ENCODE measurements at places on chromosomes 5 and 9.

DNA sequence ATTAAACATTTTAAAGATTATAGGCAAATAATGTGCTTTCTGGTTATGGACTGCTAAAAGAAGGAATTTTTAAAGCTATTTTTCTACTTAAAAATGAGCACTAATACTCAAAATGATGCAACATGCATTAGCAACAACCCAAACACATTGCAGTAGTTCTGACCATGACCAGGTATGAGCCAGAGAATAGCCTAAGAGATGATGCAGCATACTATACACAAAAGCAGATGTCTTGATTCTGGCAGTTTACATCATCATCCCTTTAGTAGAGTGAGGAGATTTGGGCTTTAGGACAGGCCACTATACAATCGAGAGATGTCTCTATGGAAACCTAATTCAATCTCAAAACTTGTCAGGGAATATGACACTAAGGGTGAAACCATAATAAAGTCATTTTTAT is 307.1 kb downstream of the PRR16 start:
- no peak for DNase-seq

GRCh38 chr9:131697908-131698617 is 41.8 kb downstream of the RAPGEF1 start:
- no peak for DNase-seq

GRCh38 chr9:129133082-129133481 is 21.9 kb downstream of the PTPA start:
- DNase-seq: no peak

GRCh38 chr9:12968093-12968492 is 193.3 kb downstream of the LURAP1L start:
- DNase-seq: no peak

GRCh38 chr9:104879555-104880309 is 48.2 kb downstream of the ABCA1 start:
- no peak for DNase-seq

DNA sequence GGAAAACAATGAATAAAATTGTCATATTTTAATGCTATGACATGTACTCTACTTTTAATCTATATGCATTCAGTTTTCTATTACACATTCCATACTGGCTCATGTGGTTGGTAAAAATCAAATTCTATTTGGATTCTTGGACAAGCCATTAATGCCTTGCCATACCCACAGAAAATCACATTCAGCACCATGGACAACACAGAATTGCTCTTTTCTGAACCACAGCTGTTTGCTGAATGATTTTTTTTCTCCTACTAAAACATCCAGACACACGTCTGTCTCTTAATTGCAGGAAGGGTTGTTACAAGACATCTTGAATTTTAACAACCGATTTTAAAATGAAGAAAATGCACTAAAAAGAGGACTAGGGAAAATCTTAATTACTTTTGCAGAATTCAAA is 675.6 kb downstream of the BRINP1 start:
- no peak for DNase-seq

GRCh38 chr9:122364783-122365150 is 6.1 kb upstream of the PTGS1 start:
- DNase-seq: no peak

GRCh38 chr9:136138566-136138965 is 19.9 kb upstream of the TMEM250 start:
- DNase-seq: peak; percentile 58

- no peak for DNase-seq
These were observed 235.3 kb downstream of the CETN3 start for GRCh38 chr5:90174236-90174635.

DNA sequence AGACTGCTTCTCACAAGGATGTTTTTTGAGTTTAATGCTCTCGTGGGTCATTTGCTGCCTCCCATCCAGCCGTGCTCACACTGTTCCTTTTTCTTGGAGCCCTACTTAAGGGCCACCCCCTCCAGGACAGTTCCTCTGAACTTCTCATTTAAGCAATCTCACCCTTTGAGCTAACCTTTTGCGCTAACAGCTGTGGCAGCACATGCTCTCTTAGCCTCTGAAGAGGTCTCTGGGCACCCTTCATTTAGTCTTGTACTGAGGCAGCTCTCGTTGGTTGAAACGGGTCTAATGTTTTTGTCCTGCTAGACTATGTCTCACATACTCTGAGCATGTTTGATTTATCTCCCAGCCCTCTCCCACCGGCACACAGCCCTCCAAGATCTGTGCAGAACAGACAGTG is 11.8 kb downstream of the ALDH1B1 start:
- no peak for DNase-seq

DNA sequence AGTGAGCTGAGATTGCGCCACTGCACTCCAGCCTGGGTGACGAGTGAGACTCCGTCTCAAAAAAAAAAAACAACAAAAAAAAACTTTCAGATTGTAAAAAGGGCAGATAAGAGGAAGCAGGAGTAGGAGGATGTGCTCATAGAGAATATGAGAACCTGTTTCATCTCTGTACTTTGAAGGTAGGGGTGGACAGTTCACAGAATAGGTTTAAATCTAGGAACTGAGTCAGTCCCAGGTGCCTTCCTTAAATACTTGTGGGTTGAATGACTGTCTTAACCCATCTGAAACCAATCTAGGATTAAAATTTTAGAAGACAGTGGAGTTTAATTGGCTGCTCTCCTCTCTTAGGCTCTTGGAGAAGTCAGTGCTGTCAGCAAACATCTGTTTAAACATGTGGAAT is 12.4 kb downstream of the POLK start:
- DNase-seq: no peak

DNA sequence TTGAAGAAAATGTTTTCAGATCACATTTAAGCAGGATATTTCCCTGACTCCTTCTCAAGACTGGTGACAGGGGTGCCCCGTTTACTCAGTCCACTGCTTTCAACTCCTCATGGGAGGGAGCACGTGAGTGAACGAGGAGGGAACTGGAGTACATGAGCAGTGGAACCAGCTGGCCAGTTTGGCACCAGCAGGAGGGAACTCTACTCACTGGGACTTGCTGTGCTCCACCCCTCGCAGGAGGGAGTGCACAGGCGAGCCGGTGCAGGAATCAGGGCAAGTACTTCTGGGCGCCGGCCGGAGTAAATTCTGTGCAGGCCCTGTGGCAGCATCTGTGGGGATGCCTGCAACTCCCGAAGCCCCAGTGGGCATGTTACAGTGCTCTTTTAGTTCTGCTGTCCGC is 1941.1 kb upstream of the C9orf72 start:
- no peak for DNase-seq

- DNase-seq: no peak
These were observed 3.2 kb downstream of the PAPPA start for GRCh38 chr9:116156621-116157314.

DNA sequence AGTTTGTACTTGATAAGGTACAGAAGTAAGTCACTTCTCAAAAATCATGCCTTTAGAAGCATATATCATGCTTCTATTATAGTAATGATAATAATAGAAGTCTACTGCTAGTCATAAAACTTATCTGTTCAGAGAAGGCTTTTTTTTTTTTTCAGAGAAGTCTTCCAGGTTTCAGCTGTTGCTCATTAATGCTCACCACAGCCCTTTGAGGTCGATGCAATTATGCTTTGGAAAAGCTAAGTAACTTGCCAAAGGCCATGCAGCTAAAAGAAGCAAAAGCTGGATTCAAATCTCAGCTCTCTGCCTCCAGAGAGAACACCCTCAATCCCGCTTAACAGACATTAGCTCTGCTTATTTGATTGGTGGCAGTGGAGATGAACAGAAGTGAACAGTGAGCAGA is 150.8 kb downstream of the DOCK8 start:
- no peak for DNase-seq

GRCh38 chr5:61000887-61001286 is 55.9 kb downstream of the NDUFAF2 start:
- no peak for DNase-seq

DNA sequence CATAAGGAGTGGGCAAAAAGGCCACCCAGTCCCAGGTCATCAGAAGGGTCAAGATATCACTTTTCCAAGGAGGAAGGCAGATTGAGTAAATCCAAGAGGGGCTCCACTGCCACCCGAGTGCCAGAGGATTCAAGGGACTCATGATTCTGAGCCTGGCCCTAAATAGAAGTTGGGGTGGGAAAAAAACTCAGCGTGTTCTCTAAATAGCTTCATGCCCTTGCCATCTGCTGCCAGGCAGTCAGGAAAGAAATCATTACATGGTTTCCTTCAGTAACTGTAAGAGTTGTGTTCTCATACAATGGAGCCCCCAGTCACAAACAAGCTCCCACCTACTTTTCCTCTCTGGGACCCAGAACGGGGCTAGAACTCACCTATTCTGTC is 37.2 kb downstream of the SAR1B start:
- DNase-seq: no peak

DNA sequence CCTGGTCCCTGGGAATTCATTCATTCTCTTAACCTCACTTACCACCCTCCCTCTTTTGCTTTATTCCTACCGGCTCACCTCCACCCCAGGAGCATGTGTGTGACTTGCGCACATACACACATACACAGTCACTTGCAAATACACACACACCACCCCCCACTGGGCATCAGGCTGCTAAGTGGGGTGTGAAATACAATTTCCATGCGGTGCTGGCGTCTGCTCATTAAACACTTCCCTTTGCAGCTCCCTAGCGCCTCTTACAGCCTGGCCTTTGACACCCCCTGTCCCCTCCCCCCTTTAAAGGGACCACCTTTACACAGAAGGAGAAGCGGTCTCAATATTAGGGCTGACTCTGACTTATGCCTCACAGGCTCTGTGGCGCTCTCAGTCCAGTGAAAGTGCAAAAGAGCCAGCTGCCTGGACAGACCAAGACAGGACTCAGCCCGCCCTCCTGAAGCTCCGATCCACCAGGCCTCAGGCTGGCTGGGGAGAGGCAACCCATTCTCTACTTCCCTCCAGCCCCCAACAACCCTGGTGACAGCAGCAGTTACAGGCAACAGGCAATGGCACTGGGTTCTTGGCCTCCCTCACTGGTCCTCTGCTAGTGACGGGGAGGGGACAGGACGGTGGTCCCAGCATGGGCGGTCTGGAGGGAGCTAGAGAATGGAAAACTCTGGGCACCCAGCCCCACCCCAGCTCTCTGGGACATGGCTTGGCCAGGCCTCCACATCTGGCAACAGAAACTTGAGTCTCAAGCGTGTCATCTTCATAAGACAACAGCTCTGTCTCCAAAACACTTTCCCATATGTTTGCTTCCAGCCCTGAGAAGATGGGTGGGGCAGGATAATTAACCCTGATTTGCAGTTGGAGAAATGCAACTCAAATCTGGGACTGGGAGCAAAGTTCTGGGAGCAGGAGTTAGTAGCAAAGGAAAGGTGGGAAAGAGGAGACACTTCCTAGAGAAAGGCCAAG is 12.0 kb downstream of the ENHO start:
- no peak for DNase-seq

DNA sequence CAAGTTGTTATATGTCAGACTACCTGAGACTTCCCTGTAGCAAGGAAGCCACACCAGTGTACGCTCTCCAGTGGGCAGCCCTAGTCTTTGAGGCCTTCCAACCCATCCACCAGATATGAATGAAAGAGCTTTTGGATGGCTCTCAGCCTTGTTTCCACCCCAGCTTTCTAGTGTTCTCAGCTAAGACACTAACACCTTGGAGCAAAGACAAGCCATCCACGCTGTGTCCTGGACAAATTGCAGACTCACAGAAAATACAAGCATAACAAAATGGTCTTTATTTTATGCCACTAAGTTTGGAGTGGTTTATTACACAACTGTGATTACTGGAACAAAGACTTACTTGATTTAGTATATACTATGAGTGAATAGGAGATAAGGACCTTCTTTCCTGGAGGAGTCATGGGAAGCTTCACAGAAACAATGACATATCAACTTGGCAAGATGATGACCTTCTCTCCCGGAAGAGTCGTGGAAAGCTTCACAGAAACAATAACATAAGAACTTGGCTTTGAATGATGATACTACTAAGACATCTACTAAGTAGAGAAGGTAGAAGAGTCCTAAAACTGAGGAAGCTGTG is 134.0 kb upstream of the VCAN start:
- no peak for DNase-seq

DNA sequence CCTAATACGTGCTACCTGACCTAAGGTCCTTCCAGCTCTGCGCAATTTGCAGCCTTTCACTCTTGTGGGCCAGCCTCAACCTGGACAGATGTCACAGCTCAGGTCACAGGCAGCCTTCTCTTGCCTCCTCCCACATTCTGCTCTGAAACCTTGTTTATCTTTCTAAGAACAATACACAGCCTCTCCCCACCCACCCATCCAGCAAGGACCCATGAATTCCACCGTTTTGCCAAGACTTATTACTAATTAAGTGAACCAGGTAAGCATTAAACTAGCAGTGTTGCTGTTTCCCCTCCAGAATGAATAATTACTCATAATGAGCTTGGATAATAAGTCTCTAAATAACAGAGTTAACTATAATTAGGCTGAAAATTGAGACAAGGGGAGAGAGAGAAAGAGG is 11.0 kb downstream of the FABP6 start:
- no peak for DNase-seq

GRCh38 chr5:10700516-10700915 is 60.5 kb downstream of the DAP start:
- DNase-seq: no peak

GRCh38 chr5:107805824-107806223 is 135.1 kb upstream of the EFNA5 start:
- no peak for DNase-seq

GRCh38 chr9:76231001-76231400 is 163.2 kb downstream of the RFK start:
- DNase-seq: no peak

DNA sequence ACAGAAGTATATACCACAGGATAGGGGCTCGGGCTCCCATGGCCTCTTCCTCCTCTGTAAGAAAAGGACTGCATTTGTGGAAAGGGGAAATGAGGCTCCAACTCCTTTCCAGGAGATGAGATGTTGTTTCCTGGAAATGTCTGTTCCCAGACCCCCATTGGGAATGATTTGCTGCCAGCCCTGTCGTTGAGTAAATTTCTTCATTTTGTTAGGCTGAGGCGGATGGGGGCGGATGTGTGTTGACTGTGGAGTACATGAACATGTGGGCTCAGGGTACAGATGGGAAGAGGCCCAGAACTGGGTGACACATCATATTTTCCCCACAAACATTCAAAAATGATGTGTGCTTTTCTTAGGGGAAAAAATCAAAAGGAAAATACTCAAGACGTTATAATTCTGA is 28.8 kb upstream of the TNFAIP8 start:
- no peak for DNase-seq
